Naive B cell (primary cell): ENCODE measurements at places on chromosomes 12 and 14. TPM values are rescaled to one million over a fixed set of nuclear protein-coding genes. Genes with fewer than 3 reads are reported as not detected.

Gene IFI27L1
- polyA plus RNA-seq = 11.1 TPM

Gene SLC7A8
- 0.31 TPM for polyA plus RNA-seq

Gene PLEKHD1
- polyA plus RNA-seq = 0.07 TPM

Gene IQSEC3
- not detected for polyA plus RNA-seq

Gene MYO1H
- not detected for polyA plus RNA-seq

Gene SPIC
- not detected for polyA plus RNA-seq

- no peak for DNase-seq
These were observed 56.6 kb downstream of the TBX3 start for GRCh38 chr12:114627393-114627792.

- no peak for DNase-seq
These were observed 295.3 kb upstream of the SOX5 start for GRCh38 chr12:24244801-24245200.

- DNase-seq = no peak
These were observed 2.3 kb upstream of the KRT5 start for GRCh38 chr12:52522346-52523011.

- DNase-seq = no peak
These were observed 14.2 kb upstream of the PLEK2 start for GRCh38 chr14:67426161-67426560.

DNA sequence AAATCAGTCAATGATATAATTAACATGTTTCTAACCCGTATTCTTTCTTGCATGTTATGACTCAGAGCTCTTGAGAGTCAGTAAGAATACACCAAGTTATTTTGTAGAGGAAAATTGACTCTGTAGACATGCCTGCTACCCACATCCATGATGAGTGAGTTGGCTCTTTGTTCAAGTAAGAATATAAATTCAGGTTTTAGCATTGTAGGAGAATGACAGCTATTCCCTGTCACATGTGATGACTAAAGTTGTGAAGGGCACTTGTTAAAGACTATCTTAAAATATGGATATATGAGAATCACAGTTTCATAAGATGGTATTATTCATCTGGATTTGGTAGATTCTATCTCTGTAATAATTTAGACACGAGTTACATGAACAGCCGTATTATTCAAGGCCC is 209.1 kb downstream of the CCDC59 start:
- DNase-seq = no peak

- no peak for DNase-seq
These were observed 64.6 kb downstream of the C14orf132 start for GRCh38 chr14:96103560-96104460.

DNA sequence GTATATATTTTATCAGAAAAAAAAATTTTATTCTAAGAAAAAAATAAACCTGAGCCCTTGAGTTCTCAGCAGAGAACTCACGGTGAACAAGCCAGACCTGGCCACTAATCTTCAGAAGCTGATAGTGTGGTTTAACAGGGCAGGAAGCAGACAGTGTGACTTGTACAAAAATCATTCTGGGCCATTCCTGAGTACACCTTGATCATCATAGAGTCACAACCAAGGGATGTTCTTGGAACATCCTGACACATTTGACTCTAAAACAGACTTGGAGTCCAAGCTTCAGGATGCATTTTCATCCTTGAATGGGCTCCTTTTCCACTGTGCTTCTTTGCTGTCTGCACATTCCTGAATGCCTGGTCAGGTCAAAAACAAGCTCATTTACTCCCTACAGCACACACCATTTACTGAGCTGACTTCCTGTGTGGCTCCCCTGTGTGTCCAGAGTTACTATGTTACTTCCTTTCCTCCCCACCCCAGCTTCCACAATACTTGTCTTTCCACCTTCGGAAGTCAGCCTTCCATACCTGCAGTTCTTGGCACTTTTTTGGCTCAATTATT is 112.0 kb downstream of the ANO6 start:
- no peak for DNase-seq

GRCh38 chr12:54465857-54466523 is 7.4 kb downstream of the GTSF1 start:
- no peak for DNase-seq

GRCh38 chr12:6040815-6041214 is 83.7 kb downstream of the VWF start:
- DNase-seq = no peak

GRCh38 chr12:103913100-103913499 is 17.1 kb upstream of the HSP90B1 start:
- no peak for DNase-seq

DNA sequence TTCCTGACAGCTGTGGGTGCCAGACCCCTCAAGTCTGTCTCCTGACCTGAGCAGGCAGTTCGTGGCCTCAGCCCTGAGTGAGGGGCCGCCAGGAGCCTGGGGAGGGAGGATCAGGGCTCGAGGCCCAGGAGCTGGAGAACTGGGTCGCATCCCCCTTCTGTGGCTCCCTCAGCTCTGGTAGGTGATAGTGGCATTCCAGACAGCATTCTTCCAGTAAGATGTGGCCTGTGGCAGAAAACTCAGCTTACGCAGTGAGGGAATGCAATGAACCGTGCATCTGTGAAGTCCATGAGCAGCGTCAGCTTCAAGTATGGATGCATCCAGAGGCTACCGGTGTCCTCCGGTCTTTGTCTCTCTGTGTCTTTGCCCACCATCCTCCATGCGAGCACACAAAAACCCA is 28.4 kb upstream of the FBRSL1 start:
- no peak for DNase-seq

DNA sequence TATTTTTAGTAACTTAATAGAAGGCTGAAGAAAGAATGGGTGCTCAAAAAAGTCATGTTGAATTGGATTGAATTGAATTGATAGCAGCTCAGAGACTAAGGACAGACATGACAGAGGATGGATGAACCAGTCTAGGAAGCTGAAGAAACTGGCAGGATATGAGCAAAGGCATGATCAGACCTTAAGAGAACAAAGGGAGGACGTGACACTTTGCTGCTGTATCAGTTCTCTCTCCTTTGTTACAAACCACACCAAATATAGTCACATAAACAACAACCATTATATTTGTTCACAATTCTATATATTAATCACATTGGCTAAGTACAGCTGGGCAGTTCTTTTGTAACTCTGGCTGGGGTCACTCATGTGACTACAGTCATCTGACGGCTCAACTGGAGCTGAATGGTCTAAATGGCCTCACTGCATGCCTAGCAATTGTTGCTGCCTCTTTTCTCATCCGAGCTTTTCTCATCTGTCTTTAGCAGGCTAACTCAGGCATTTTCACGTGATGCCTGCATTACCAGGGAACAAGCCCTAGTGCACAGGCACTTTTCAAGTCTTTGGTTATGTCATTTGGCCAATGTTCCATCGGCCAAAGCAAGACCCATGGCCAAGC is 355.0 kb downstream of the ETNK1 start:
- no peak for DNase-seq

DNA sequence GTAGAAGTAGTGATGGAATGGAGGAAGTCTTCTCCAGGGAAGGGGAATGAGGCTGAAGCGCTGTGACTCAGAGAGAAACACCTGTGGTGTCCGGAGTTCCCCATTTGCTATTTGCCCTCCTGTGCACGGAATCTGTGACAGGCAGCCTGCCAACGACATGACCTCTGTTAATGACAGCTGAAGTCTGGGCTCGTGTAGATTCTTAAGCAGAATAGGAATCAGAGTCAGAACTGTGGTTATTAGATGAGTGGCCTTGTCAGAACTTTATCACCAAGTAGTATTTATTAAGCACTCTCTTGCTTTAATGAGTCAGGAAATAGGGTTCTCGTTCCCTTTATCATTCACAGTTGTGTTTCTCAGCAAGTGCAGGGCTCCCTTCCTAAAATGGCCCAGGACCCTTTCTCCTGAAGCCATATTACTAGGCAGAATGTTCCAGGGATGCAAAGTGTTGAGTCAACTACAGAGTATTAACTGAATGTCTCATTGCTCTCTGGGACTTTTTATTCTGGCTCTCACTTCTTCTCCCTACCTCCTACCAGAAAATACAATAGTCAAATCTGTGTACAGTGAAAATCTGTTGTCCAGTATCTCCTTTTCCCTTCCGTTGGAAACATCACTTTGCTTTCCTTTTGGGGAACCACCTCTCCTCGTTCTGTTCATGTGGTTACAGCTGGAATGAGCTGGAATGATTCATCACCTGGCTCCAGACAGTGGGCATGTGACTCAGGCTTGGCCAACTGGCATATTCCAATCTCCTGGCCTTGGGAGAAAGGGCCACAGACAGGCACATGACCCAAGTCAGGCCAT is 77.8 kb upstream of the MAX start:
- peak; percentile 41 for DNase-seq

DNA sequence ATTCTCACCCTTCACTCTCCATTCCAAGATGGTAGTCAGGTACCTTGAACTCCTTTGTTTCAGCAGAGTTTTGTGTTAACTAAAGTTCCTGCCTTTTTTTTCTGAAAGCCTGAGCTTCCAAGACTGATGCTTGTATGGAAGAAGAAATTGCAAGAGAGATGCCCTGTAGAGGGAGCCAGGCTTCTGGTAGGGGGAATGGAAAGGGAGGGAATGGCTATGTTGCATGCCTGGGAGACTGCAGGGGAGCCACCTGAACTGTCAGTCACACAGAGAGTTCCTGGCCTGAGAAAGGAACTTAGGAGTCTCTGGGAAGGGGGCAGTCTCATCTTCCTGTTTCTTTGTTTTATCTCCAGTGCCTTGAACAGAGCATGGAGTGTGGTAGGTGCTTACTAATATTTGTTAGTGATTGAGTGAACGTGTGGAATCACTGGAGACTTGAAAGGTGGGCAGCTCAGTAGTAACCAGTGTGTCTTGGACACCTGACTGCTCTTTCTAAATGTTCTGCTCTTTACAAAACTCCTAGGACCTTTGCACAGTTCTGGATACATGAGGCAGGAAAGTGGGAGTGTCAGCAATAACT is 132.2 kb downstream of the ANO4 start:
- no peak for DNase-seq

DNA sequence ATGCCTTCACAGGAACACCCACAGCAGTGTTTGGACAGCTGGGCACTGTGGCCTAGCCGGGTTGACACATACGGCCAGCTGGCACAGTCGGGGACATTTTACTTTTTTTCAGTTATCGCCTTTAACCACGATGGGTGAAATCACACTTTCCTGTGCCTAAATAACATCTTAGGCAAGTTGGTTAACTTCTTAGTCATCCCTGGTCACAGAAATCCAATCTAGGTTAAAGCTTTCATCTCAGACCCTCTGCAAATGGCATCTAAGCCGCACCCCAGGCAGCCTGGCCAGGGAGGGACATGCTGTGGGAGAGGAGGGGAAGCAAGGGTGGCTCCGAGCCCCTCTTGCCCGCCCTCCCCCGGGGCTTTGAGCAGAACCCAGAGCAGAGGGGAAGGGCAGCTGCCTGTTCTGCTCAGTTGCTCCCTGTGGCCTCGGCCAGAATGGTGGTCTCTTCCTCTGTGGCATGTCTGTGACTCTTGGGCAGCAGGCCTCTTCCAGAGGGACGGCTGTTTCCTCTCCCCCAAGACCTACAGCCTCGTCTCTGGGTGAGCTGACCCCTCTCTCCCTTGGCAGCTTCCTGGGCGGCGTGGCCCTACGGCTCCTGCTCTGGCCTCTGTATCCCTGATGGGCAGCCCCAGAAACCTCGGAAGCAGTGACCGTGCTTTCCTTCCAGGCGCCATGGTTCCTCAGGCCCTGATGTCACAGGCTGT is 85.4 kb upstream of the DYNC1H1 start:
- no peak for DNase-seq

GRCh38 chr12:99906786-99907579 is 77.8 kb downstream of the ANKS1B start:
- no peak for DNase-seq

DNA sequence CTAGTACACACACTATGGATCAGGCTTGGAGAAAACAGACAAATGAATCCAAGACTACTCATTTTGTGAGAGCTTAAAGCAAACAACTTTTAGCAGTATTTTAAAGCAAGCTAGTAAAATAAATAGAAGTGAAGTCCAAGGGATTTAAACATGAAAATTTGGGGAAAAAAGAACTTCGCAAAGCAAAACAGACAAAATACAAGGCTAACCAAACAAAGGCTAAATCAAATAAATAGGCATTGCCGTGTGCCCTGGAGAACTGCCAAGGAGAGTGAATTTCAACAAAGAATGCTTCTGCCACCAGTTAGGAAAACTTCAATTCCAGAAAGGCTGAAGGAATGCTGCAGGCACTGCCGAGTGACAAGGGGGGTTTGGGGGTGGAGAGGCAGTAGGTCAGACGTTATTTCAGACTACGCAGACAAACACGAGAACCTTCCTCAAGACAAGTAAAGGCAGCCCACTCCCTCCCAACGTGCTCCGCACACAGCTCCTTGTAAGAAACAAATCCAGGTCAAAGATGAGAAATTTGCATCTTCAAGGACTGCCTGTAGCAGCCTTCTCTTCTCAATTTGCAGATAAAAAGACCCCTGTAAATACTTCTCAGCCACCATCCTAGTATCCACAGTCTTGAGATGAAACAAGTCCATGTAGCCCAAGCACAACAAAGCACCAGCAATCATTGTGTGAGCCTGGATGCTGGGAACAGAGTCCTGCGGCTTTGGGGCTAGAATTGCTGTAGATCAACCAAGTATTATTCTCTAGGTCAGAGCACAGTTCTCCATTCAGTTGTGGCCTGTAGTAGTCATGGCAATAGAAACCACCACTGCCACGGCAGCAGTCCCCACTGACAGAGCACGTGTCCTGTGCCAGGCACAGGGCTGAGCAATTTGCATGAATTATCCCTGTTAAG is 43.3 kb downstream of the EFCAB11 start:
- no peak for DNase-seq

DNA sequence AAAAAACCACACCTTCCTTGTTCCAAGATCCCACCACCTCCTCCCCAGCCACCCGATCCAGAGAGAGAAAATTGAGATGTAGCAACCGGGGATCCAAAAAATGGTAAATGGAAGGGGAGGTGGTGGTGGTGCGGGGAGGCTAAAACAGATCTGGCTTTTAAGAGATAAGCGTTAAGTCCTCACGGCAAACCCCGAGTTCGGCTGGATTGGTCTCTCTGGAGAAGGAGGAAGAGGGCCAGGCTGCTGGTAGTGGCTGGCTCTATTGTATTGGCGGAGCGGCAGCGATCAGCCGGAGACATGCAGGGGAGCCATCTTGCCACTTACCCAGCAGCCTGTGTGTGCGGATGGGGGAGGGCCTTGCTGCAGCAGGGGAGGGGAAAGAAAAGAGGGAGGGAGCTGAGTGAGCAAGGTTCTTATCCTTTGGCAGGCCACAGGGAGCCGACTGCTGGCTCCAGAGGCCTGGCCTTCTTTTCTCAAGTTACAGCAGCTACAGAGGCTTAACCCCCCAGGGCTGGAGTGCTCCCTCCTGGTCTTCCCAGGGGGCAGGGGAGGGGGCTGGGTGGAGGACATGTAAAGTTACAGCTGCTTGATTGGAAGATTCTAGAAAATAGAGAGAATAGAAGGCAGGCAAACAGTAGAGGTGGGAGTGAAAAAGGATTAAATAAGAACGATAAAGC is 14.1 kb upstream of the CDH24 start:
- peak; percentile 55 for DNase-seq
